ENCODE measurements at places on chromosomes 11 and 22.

DNA sequence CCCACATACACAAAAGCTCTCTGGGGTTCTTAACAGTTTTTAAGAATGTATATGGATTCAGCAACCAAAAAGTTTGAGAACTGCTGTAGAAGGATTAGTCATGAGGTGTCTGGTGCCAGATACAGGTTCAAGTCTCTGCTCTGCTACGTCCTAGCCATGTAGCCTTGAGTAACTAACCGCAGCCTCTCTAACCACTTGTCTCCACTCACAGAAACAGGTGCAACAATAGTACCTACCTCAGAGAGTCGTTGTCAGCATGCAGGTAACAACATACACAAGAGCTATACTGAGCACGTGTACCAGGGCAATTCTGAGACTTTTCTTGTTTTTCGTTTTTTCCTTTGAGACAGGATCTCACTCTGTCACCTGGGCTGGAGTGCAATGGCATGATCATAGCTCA lies 26.9 kb downstream of the CBX7 start:
- no peak for DNase-seq

DNA sequence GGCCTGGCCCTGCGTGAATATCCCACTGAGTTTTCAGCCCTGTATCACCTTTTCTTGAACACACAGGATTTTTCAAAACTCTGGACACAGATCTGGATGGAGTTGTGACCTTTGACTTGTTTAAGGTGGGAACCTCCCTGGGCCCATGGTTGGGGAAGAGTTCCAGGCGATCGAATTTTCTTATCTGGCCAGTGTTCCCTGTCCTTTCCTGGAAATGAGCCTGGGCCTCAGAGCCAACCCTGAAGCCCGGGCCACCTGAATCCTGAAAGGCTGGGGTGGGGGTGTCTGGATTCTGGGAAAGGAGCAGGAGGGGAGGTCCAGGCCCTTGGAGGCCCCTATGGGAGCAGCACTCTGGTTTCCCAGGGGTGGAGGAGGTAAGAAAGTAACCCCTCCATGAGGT lies 29.0 kb downstream of the CAPN1 start:
- DNase-seq = no peak

DNA sequence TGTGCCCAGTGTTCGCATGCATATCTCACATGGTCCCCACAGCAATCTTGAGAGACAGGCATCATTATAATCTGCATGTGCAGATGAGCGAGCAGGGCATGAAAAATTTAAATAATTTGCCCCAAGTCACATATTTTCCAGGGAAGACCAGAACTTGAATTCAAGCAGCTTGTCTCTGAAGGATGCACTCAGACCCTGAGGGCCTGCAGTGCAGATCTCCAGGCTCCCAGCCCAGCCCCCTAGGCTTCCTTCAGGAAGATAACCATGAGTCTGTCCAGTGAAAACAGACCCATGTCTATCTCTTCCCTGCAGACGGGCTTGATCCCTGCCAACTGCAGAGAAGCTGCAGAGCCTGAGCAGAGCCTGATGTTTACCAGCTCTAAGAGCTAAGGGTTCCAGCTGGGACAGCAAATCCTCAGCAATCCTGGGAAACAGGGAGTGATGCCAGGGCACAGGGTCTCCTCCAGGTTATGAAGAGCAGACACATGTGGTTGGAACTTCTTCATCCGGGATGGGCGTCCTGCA lies 55.1 kb downstream of the NAV2 start:
- peak; percentile 45 for DNase-seq

- DNase-seq = no peak
These were observed 32.7 kb upstream of the DDX10 start for GRCh38 chr11:108632041-108632704.

DNA sequence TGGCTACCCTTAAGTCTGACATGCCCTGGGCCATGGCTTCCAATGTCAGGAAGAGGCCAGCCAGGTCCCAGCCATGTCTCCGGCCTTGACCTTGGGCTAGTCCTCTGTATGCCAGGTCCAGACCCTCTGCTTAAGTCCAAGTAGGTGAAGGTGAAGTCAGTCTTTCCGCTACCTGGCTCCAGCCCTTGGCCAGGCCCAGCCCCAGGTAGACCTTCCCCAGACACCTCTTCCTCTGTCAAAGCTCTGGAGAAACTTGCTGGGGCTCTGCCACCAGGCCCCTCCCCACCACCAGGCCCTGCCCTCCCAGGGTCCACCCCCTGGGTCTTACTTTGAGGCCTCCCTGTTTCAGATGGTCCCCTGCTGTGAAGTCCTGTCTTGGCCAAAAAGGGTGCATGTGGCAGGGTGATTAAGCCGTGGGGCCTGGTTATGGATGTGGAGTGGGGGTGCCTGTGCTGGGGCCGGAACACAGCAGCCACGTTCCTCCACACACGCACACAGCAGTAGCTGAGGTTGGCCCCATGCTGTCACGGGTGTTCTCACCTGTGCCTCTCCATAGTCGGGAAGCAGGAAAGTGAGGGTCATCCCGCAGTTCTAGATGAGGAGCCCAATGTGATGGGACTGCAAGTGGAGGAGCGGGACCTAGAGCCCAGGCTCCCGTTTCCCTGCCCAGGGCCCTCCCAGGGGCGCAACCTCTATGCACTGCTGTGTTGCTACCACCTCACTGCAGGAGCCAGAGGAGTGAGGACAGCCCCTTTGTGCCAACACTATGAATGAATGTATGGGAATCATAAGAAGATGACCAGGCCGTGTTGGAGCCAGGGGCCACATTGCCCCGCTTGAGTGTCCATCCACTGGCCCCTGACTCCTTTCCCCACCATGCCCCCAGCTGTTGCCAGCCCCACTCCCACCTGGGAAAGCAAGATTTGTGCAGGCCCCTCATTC lies 72.2 kb downstream of the LINC01488 start:
- DNase-seq = no peak

DNA sequence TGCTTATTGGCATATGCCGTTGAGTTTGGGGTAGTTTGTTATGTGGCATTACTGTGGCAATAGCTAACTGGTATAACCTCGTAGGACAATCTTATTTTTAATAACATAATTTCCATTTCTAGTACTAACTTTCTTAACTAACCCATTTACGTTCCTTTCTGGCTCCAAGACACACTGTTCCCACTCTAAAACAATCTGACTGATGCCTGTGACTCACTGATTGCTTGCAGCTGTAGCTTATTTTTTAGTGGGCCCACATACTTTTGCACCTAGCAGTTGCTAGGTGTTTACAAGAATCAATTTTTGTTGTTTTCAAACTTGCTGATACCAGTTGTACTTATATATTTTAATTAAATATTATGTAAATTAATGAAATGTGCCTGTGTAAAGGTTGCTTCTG lies 52.2 kb downstream of the FAT3 start:
- no peak for DNase-seq

DNA sequence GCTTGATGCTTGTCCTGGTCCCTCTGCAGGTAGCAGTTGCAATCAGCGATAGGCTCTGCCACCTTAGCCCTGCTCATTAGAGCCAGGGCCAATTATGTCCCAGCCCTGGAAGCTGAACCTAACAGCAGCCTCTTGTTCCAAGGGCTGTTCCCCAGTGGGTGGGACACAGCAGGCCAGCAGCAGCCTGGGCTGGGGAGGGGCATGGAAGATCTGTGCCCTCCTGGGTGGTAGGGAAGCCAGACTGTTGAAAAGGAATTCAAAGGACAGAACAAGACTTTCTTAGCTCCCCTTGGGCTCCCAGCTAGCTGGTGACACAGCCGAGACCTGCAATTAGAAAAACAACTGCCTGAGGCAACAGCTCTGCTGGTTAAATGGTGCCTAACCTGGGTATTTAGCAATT lies 17.4 kb downstream of the DRD2 start:
- no peak for DNase-seq

DNA sequence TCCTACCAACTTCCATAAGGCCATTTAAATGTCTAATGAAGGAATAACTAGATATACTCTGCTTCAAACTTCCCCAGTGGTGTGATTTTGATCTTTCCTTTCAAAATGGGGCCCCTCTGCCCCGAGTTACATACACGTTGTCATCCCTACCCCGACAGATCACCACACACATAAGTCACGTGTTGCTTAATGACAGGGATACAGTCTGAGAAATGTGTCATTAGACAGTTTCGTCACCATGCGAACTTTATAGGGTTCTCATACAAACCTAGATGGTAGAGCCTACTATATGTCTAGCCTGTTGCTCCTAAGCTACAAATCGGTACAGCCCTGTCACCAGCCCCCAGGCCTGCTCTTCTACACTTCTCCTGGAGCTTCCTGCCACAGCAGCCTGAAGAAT lies 49.8 kb upstream of the SCUBE2 start:
- no peak for DNase-seq

GRCh38 chr11:101880222-101880621 lies 34.6 kb upstream of the CEP126 start:
- peak; percentile 57 for DNase-seq

DNA sequence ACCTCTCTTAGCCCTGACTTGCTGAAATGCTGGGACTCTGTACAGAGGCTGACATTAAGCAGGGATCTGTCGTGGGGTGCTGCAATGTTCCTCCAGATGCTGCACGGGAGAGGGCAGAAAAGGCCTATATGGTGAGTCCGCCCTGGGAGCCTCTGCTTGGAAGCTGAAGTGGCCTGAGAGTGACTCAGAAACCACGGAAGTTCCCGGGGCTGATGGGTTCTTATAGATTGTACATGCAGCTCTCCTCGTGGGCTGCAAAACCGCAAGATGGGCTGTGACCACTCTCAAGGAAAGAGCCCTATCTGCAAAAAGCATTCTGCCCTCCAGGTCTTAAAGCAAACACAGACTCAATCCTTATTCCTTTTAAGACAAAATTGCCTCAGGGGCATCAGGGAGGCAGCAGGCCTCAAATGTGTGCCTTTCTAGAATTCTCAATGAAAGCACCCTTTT lies 5.8 kb upstream of the SLC43A3 start:
- DNase-seq = peak; percentile 35

DNA sequence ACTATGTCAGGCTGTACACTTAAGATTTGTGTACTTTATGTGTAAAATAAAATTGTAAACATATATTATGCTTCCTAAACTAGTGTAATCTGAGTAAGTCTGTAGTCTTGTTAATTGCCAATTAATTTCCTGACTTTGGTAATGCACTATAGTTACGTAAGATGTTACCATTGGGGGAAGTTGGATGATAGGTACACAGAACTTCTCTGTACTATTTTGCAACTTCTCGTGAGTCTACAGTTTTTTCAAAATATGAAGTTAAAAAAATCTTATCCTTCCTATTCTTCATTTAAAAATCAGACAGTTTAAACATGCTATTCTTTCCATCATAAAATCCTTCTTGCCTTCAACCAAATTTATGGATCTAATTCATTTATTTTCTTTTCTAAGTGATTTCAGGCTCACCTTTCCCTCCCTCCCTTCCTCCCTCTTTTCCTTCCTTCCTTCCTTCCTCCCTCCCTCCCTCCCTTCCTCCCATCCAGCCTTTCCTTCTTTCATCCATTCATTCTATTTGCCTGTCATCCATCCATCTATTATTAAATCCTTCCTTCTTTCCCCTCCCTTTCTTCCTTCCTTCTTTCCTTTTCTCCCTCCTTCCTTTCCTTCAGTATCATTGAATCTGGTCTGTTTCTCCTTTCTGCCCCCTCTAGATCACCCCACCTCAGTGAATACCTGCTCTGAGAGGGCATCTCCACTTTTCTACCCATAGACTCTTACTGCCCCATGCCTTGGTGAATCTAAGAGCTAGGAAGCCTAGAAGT lies 22.1 kb upstream of the ASCC2 start:
- no peak for DNase-seq

DNA sequence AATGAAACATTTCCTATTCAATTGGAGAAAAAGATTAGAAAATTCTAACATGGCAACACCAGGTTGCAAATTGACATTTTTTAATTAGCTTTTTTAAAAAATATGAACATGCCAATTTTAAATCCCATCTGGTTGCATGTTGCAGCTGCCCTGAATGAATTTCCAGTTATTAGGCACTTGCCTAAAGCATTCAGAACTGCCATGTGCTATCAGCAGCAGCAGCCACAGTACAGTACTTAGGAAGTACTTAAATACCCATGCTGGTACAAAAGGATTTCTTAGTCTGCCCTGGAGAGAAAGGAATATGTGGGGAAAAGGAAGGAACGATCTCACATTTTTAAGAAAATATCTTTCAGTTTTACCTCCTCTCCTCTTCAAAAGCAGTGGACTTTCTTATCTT lies 46.2 kb downstream of the FAM168A start:
- no peak for DNase-seq

DNA sequence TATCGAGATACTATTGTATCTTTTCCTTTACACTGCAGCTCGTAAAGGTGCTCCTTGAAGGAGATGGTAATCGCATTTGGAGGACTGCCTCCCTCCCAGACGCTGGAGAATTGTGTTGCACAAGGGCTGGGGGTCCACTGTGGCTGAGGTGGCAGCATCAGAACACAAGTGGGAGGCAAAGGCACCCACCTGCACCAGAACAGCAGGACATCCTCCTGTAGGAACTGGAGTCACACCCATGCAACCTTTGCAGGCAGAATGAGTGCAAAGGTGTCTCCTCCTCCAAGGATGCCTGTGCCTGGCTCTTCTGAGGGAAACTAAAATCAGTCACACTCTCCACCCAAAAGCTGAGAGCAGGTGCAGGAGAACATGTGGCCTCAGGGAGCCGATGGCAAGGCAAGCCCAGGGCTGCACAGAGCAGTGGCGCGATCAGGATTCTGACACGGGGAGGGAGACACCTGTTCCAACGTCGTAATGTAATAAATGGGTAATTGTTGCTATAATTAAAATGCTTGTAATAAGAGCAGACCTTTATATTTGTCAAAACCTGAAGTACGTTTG lies 1501.4 kb downstream of the TBC1D22A start:
- DNase-seq = no peak

DNA sequence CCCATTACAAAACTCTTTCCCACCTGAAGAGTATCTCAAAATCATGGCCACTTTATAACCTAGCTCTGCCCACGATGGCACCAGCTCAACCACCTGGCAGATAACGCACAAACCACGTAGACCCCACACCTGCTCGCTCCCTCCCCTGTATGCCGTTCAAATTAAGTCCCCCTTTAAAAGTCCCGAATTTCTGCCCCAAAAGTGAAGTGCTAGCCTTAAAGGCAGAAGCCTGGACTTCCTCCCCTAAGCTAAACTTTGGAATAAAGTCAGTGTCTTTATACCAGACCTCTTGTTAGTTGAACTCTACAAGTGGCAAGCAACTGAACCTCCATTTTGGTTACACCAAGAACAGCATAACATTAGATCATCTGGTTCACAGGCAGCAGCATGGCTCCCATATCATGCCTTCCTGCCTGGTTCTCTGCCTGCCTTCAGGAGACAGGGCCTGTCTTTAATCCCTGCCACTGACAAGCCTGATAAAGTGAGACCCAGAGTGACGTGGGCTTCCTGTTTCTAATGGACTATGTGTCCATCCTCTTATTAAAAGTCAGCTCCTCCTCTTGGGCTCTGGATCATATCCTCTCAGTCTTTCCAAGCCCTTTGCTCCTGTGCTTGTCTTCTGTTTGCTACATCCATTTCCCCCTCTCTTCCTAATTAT lies 32.6 kb upstream of the NNMT start:
- no peak for DNase-seq

- DNase-seq = no peak
These were observed 81.9 kb upstream of the SPON1 start for GRCh38 chr11:13880634-13881033.

DNA sequence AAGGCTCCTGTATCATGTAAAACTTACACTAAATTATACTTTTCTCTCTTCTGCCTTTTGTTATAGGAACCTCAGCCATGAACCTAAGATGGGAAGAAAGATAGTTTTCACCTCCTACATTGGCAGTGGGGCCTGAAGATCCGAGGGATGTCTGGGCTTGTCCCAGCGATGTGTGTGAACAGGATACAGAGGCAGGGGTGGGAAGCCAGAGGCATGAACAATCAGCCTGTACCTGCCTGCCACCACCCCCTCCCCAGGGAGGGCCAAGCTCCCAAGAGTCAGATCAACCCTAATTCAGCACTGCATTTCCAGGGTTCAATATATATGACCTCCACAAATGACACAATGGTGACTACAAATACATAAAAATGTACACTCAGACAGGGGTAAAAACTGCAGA lies 9.4 kb downstream of the KIAA0930 start:
- DNase-seq = no peak

Data from SK-MEL-5 (cell line).